ENCODE measurements at places on chromosomes 5 and 9.
A peak's percentile ranks its signal among the peaks of the same experiment; 100 is the strongest.

- no peak for DNase-seq
These were observed 65.7 kb upstream of the IL6ST start for GRCh38 chr5:56060276-56061110.

DNA sequence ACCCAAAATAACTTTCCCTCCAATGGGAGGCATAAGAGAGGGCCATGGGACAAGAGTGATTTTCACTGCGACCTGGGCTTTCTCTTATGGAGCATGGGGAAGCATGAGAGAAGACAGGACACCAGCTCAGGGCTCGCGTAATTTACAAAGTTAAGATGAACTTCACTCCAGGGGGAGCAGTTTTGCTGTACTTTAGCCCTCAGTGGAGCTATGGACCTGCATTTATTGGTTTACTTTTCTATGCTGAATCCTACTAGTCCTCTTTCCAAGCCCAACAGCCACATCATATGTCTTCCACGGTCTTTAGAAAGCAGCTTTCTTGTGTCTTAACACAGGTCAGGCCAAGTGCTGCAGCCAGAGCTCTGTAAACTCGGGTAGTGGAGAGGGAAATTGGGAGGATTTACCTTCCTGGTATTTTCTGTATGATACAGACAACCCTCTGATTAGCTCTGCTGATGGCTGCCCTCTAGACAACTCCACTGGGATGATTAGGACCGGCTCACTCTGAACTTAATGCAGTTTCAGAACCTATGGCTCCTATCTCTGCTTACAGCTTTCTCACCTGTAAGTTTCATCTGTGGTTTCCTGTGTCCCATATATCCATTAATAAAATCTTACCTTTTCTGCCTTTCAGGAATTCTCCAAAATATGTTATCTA, 581.0 kb upstream of the RORB start:
- DNase-seq = no peak

DNA sequence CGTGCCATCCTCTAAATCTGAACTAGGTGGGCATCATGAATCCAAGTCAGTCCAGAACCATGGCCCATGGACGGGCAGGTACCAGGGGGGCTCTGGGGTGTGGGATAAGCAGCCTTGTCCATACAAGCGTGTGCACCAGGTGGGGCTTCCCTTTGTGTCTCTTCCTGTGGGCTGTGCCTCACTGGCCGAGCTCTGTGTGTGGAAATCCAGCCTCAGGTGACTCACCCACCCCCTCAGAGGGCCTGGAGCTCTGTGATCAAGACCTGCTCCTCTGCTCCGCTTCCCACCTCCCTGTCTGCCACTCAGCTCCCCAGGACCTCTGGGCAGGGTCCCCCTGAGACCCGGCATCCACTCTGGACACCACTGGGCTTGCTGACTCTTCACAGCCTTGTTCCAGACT, 33.0 kb downstream of the GADD45G start:
- DNase-seq = no peak

GRCh38 chr9:98702340-98702739, 6.4 kb downstream of the GABBR2 start:
- DNase-seq = no peak

GRCh38 chr9:17905781-17906175, 326.9 kb downstream of the SH3GL2 start:
- no peak for DNase-seq

DNA sequence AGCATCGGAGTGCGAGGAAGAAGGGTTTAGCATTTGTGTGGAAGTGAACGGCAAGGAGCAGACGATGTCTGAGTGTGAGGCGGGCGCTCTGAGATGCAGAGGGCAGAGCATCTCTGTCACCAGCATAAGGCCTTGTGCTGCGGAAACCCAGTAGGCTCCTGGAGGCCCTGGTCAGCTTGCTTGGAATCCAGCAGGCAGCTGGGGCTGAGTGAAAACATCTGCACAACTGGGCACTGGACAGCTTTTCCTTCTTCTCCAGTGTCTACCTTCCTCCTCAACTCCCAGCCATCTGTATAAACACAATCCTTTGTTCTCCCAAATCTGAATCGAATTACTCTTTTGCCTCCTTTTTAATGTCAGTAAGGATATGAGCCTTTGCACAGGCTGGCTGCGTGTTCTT, 72.1 kb downstream of the C7 start:
- no peak for DNase-seq

- DNase-seq = no peak
These were observed 60.7 kb downstream of the SLC1A1 start for GRCh38 chr9:4550777-4551484.

DNA sequence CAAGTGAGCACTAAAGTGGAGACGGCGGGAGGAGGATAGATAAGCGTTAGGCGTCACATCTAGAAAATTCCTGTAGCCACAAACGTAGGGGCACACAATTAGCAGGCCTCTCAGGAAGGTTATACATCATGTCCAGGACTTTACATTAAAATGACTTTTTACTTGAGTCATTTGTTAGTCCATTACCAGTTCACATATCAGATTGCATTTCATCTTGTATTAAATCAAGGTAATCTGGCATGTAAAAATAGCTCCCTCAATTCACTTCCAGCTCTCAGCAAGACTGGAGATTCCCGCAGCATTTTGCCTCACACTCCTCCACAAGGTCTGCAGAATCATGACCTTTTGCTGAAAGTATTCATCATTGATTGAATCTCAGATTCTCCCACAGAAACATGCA, 118.8 kb downstream of the PRDM6 start:
- no peak for DNase-seq

DNA sequence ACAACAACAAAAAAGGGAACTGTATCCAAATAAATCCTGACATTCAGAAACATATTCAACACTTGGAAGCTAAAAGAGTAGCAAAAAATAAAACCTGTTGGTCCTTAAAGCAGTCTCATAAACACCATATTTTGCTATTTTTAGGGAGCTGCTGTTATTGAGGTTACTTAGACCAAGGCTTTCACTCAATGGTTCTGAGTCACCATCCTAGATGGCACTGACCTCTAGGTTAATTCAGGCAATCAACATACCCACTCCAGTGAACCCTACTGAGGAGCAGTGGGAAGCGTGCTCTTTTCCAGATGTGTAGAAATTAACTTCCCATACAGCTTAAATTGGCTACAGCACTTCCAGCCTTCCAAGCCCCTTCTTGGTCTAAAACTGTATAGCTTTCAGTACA, 5.2 kb downstream of the GNAQ start:
- DNase-seq = no peak

DNA sequence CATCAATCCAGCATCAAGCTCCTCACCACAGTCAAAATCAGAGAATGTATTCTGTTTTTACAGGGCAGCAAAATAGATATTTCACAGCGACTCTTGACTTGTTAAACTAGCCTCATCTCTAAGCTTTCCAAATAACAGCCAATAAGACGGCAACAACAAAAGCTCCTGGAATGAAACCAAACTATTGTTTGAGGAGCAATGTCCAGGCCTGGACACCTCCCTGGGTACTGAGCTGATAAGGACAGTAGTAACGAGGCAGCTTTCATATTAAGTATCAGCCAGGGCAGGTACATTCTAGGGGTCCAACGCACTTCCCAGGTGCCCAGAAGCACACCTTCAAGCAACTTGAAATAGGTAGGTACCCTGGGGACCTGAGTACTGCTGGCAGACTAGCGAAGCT, 260.3 kb downstream of the ENC1 start:
- DNase-seq = no peak

- no peak for DNase-seq
These were observed 203.7 kb upstream of the RORB start for GRCh38 chr9:74293479-74293878.

DNA sequence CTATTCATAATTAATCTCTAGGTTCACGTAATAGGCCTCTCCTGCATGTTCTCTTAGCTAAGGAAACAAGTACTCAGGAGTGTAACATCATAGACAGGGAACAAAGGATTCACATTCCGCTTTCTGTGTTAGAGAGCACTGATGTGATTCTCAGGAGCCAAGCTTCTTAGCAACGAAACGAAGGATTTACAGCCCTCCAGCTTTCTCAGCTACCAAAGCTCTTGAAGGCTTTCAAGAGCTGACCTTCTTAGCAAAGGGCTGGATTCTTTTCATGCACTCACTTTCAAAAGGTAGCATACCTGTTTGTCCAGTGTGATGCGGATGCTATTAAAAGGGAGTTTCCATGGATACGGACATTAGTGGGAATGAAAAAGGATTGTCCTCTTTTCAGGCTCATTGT, 107.4 kb downstream of the TUSC1 start:
- no peak for DNase-seq

DNA sequence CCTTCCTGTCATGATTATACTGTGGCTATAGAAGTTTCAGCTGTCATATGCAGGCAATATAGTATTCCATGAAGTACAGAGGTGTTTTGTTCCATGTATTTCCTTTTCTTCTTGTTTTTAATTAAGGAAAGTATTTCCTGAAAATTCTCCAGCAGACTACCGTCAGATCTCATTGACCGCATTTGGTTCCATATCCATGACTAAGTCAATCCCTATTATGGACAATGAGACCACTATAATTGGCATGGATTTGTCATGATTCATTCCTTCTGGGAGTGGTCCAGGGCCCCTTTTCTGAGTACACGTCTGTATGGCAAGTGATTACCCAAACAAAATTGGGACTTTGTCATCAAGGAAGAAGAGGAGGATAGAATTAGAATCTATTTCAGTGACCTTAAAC, 283.2 kb upstream of the CLINT1 start:
- DNase-seq = no peak

DNA sequence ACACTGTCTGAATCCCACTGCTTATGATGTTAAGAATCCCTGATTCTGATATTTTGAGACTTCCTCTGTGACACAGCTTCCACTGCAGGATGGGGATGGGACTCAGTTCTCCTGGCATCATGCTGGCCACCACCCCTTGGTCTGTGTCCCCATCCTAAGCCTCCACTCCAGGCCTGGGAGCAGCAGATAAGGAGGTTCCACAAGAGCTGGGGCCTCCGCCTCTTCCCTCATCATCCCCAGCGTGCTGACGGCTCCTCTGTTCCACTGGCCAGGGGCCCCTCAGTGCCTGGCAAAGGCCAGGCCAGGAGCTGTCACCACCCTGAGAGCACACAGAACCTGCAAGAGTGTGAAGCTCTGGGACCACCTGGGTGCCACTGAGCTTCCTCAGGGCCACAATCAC, 40.6 kb downstream of the CAMK2A start:
- no peak for DNase-seq

GRCh38 chr9:11192993-11193392, 580.2 kb upstream of the PTPRD start:
- no peak for DNase-seq

- no peak for DNase-seq
These were observed 638.9 kb downstream of the RAB3C start for GRCh38 chr5:59221769-59222168.

DNA sequence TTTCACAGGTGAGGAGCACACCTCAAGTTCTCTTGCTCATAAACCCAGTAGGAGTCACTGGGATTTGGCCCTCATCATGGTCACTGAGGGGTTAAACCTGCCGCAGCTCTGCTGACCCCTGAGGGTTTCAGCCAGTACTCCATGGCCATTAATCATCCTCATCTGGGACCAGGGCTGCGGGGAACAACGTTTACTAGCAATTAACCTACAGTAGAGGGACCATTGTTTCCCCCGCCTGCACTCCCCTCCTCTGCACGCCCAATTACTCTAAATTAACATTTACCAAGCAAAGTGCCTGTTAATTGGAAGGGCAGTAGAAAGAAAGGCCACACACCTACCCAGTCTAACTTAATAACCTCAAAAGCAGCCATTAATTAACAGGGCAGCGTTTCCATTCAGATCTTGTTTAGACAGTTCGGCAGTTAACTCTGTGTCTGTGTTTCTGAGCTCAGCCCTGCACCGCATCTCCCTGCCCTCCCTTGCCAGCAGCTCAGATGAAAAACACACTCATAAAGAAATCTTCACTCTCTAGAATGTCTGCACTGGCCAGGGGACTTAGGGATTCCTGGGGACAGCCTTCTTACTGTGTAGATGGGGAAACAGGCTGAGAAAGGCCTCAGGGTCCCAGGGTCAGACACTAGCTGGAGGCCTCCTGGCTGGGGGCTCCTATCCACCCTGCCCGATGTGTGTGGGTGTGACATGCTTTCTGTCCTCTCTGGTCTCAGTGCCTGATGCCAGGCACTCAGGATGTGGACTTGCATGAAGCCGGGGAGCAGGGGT, 51.6 kb downstream of the ALG2 start:
- no peak for DNase-seq

DNA sequence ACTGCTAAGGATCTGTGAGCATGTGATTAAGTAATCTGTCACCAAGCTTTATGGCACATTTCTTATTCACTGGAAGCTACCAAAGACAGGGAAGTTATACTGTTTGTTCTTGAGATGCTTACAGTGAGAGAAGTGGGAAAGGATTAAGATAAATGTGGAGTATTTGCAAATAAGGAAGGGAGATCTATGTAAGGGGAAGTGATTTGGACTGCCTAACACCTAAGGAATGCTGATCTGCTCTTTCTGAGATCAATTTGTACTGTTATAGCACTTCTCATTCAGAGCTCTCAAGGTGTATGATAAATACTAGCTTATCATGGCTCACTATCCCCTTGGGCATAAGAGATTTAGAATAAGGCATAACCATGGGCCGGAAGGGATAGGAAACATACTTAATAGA, 80.0 kb upstream of the NTRK2 start:
- DNase-seq = no peak

GRCh38 chr9:78115073-78115472, 83.5 kb upstream of the GNAQ start:
- DNase-seq = no peak

DNA sequence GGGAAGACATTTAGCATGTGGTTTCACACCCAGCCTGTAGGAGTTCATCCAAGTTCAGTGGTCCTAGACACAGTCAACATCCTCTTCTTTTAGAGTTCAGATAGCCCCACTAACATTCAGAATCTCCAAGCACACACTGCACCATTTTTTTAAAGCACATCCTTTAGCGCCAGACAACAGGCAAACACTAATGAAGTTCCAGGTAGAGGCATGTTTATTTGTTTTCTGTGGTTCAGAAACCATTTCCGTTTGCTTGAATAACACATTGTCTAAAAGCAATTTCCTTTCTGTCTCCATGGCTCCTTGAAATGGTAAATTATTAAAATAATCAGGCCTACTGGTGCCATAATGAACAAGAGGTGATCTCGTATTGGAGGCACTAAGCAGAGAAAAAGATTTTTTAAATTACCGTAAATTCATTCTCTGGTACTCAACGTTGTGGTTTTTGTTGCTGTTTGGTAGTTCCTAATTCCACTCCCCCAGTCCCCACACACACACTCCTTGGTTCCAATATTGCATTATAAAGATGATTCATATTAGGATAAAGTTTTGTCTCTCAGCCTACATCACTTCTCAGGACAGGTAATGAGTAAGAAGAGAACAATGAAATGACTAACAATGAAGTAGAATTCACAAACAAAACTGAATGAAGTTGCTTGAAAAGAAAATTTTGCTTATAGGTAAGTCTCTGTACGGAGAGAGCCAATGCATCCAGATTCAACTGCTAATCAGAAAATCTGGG, 153.1 kb downstream of the PCSK1 start:
- DNase-seq = peak; percentile 47

GRCh38 chr9:79681576-79681975, 109.8 kb downstream of the TLE4 start:
- no peak for DNase-seq

- no peak for DNase-seq
These were observed 75.3 kb downstream of the SLC1A3 start for GRCh38 chr5:36681711-36682110.

GRCh38 chr5:76069061-76069735, 14.0 kb upstream of the SV2C start:
- no peak for DNase-seq

- DNase-seq = no peak
These were observed 216.1 kb downstream of the FSTL4 start for GRCh38 chr5:133396187-133396741.
